ENCODE measurements at places on chromosomes 4 and X.

GRCh38 chr4:74293558-74293957, 14.7 kb upstream of the EPGN start:
- DNase-seq, result no peak

DNA sequence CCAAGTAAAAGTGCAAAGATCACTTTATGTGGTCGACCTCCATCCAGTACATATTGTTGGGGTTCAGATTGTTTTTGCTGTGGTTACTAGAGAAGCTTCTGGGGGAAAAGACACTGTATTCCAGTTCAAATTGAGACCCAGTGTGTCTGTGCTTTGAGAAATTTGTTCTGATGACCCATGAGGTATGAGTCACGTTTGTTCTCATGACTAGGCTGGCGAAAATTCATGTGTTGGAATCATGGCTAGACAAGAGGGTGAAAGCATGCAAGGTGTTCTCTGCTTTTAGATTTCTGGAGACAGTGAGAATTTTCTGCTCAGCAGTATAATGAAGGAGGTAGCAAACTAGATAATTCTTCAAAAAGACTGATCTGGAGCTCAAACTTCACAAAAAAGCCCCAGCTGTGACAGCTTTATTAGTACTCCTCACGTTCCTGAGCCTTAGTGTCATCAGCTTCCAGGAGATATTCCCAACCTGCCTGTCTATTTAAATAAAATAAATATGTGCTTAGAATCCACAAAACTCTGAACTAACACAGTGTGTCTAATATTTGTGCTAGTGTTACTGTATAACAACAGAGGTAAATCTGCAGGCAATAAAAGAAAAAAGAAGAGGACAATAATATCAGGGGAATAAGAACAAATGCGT, 24.4 kb upstream of the FAM47B start:
- no peak for DNase-seq

- DNase-seq, result no peak
These were observed 75.2 kb downstream of the PALLD start for GRCh38 chr4:168572002-168572401.

- no peak for DNase-seq
These were observed 1761.0 kb downstream of the STIM2 start for GRCh38 chr4:28621591-28621990.

GRCh38 chr4:3500111-3500510, 32.1 kb downstream of the LRPAP1 start:
- no peak for DNase-seq

GRCh38 chrX:17535229-17535628, 160.2 kb downstream of the NHS start:
- no peak for DNase-seq

DNA sequence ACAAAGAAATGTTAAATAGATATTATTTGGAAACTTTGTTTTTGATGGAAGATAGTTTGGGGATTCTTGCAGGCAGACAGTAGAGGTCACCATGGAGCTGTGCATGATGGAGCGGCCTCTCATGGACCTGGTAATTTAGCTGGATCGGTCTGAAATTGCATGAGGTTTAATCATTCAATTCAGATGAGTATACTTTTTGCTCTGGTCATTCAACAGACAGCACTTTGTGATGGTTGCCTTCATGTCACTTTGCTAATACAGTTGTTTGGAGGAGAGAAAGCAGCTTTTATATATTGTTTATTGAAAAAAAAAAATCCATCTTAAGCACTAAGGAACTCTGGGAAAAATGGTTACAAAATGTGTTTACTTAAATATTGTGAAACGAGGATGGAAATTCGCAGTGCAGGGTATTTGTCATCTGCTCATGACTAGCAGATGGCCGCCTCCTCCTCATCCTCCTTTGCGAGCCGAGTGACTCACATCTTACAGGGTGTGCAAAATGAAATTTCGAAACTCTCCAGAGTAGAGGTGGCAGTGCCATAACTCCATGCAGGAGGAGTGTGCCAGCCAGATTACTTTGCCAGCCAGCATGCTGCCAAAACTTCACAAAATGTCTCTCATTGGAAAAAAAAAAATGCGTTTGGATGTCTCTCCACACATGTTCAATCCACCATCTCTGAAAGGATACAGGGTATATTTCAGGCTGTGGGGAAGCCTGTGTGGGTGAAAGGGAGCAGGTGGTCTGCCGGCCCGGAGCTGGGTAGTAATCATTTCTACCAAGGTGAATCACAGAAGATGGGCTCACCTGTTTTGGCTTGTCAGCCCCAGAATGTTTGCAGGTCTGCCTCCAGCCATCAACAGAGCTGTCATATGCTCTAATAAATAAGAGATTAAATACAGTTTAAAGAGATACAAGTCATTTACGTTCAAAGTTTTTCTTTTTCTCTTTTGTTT, 314.9 kb upstream of the DIPK2B start:
- DNase-seq, result no peak

- no peak for DNase-seq
These were observed 204.9 kb upstream of the MAGEB2 start for GRCh38 chrX:30010471-30010870.

DNA sequence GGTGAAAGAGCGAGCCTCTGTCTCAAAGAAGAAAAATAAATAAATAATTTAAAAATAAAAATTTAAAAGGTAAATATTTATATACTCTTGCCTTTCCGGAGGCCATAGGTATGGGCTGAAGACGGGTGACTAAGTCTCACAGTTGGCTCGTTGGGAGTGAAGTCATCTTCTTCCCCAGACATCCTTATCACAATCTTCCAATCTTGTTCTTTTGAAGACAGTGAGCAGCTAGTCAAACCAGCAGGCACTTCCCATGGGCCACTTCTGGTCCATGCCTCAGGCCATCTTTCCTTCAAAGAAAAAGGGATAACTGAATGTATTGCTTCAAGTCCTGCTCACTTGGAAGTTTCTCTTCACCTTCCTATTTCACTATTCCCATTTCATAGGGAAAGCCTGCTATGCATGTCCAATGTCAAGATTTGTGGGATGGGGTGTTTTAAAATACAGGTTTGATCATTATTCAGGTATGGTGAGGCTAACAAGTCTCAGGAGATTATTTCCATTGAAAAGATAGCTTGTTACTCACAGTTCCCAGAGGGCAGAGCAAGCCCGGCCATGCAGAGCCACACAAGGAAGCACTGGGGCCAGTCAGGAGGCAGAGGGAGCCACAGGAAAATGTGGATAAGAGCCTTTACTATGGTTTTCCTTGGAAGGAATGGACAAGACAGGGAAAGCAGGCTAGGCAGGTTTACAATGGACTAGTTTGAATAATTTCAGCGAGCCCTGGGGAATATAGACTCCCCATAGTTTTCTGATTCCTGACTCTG, 33.3 kb upstream of the VCX2 start:
- no peak for DNase-seq

- no peak for DNase-seq
These were observed 327.7 kb downstream of the DKK2 start for GRCh38 chr4:106708464-106708816.

Data from GM18507 (cell line).